ENCODE measurements at places on chromosomes 1 and 21.

DNA sequence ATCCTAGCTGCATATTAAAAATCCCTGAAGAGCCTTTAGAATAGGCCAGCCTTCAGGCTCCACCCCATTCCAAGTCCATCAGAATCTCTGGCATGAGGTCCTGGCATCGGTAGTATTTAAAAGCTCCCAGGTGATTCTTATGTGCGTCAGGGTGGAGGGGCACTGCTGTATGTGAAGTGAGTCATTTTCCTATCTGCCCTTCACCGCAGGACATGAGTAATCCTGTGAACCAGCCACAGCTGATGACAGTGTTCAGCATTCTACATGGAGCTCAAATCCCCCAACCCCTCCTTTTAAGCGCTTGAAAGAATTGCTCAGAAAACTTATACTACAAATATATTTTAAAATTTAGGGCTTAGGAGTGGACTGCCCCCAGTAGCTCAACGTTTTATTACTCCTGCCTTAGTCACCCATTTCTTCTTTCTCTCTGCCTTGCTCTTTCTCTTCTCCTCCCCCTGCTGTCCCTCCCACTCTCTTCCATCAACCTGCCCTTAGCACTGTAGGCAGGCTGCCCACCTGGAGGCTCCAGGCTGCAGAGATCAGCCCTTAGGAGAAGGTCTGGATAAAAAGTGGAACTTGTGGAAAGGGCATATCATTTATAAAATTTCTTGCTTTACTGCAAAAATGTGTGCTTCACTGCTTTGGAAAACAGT lies 73.8 kb upstream of the ZNF281 start:
- DNase-seq = no peak

GRCh38 chr1:246602194-246602593 lies 35.9 kb downstream of the CNST start:
- no peak for DNase-seq

GRCh38 chr1:7670334-7671145 lies 100.6 kb upstream of the VAMP3 start:
- DNase-seq = no peak

- DNase-seq = peak; percentile 37
Observed at GRCh38 chr1:234309598-234310459, 63.4 kb upstream of the COA6 start.

DNA sequence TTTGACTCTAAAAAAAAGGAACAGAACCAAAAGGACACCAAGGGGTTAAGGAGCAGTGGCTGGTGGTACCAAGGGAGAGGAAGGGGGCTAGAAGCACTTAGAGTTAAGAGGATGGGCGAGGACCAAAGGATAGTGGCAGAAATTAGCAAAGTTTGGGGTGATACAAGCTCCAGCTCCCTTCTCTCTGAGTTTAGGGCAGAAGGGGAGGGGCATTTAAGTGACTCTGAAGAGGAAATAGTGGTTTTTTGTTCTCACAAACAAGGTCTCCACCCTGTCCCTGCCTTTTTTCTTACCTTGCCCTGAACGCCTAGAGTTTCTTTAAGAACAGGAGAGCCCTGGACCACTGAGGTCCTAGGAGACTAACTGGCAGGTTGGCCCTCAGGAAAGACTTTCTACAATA lies 3.3 kb downstream of the CDC42SE1 start:
- DNase-seq = no peak

- no peak for DNase-seq
Observed at GRCh38 chr21:31660259-31660565, 719 bp downstream of the SOD1 start.

GRCh38 chr1:32702599-32703478 lies at the start of gene SYNC:
TSS of gene SYNC (minus strand) at chr1:32702770. CDS start at chr1:32702660, 110 bp downstream.
- no peak for DNase-seq

DNA sequence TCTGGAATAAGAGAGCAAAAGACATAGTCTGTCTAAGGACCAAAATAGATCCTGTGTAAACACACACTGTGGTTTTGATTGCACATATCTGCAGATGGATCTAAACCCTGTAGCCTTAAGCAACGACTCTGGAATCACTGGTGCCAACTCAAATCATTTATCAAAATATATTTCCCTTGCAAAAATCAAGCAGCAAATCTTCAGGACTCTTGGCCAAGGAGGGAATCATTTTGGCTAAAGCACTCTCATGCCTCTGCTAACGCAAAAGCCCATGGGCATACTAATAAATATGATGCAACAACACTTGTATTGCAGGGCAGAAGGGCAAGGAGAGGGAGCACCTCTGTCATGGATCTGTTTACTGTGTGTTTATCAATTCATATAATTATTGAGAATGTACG lies 155.4 kb upstream of the DUSP10 start:
- DNase-seq = no peak

DNA sequence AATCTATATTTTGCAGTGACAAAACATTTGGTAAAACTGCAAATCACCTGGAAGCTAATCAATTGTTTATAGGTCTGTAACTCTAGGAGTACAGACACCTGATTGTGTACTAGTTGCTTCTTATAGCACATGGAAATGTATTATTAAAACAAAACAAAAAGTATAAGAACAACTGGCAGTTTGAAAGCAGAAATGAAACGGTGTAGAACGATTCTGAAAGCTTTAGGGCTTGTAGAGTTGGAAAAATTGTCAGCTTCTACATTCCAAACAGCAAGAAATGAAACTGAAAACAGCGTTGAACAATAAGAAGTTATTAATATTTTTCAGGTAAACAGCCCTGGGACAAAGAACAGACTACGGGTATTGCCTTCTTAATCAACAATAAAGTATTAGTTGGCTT lies 273.3 kb downstream of the OLFM3 start:
- DNase-seq = no peak

DNA sequence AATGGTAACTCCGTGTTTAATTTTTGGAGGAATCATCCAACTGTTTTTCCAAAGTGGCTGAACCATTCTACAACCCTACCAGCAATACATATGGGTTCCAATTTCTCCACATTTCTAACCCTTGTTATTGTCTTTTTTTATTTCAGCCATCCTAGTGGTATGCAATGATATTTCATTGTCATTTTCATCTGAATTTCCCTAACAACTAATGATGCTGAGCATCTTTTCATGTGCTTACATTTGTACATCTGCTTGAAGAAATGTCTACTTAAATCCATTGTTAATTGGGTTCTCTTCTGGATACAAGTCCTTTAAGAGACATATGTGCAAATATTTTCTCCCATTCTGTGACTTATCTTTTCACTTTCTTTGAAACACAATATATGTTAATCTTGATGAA lies 43.3 kb downstream of the EPRS1 start:
- no peak for DNase-seq

DNA sequence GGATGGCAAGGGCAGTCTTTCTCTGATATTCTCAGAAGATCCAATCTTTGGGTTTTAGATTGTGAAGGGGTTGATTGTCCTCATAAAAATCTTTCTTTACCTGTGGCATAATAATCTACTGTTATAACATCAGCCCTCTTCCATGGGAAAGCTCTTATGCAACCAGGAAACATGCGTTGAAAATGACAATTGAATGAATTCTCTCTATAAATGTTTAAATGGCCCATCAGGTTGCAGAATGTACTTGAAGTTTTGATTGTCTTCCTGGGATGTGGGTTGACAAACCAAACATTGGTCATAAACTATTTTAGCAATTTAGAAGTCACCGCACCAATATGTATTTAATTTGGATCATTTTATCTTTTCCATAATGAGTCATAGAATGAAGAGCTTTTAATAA lies 31.7 kb upstream of the ITLN1 start:
- DNase-seq = no peak

DNA sequence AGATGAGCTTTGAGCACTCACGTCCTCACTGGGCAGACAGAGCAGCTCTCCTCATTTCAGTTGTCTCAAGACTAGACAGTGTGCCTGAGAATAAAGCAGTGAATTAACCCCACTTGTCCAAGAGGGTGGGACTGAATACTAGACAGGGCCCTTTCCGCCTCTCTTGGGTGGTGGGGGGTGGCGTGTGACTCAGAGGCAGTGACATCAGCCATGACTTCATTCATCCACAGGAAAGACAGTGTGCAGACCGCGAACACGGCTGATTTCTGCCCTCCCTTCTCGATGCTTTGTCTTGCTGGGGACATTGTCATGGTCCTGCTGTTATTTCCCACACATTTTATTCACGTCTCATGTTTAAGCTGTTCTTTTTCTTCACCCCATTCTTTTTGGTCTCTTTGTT lies 64.9 kb downstream of the FGGY start:
- no peak for DNase-seq

DNA sequence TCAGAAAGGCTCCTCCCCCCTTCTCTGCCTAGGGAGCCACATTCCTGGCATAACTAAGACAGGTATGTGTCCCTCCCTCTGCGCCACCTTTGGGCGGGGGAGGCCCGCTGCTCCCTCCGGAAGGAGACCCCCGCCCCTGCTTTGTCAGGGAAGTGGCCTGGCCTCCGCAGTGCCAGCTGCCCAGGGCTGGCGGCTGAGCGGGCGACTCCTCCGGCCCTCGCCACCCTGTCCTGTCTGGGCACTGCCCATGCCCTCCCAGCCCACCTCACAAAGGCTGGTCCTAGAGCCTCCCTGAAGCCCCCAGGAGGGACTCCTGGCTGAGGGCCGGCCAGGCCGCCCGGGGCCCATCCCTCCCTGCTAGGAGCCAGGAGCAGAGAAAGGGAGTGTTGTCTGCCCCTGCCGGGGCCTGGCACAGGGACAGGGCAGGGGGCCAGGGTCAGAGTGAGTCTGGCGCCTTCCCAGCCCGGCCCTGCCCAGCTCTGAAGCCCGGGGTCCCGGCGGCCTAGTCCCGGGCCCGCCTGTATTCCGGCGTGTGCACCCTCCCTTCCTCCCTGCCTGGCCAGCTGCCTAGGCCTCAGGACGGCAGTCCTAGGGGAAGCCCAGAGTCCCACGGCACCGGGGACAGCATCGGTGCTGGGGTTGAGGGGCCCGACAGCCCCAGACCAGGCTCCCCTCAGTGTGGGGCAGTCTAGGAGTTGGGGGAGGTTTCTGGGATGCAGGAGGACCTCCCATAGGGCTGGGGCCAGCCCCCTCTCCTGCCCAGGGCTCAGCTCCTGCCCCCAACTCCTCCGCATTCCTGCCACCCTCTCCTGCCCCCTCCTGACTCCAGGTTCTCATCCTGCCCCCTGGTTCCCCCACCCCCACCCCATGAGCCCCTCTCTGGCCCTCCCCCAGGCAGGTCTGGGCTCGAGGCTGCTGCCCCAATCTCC lies 5.1 kb downstream of the AGRN start:
- DNase-seq = no peak

GRCh38 chr1:9293533-9294404 lies 1.1 kb downstream of the SPSB1 start:
- DNase-seq = no peak

- DNase-seq = no peak
Observed at GRCh38 chr1:239586128-239586527, 199.8 kb downstream of the CHRM3 start.

- no peak for DNase-seq
Observed at GRCh38 chr1:204921855-204922516, 51.3 kb downstream of the NFASC start.

DNA sequence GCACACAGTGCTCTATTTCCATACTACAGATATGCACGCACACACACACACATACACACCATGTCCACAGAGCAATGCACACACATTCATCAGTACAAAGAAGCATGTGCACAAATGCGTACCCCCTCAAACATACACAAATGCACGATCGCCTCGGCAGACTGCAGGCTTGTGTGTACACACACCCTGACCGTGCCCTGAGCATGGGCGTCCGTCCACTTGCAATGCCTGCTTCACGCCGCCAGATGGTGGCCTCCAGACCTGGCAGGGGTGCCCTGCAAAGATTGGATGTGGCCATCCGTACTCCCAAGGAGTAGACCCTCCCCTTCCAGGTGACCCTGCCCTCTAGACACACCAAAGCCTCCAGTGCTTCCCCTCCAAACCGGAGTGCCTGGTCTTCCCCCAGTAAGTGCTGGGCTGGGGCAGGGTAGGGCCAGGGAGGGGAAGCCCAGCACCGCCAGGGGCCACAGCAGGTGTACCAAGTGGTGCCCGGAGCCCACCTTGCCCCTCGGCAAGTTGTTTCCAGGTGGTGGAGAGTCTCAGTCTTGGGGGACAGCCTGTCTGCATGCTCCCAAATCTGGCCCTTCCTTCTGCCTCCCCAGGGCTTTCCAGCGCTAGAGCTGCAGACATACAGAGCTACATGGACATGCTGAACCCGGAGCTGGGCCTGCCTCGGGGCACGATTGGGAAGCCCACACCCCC lies 20.6 kb downstream of the ESPN start:
- DNase-seq = no peak

DNA sequence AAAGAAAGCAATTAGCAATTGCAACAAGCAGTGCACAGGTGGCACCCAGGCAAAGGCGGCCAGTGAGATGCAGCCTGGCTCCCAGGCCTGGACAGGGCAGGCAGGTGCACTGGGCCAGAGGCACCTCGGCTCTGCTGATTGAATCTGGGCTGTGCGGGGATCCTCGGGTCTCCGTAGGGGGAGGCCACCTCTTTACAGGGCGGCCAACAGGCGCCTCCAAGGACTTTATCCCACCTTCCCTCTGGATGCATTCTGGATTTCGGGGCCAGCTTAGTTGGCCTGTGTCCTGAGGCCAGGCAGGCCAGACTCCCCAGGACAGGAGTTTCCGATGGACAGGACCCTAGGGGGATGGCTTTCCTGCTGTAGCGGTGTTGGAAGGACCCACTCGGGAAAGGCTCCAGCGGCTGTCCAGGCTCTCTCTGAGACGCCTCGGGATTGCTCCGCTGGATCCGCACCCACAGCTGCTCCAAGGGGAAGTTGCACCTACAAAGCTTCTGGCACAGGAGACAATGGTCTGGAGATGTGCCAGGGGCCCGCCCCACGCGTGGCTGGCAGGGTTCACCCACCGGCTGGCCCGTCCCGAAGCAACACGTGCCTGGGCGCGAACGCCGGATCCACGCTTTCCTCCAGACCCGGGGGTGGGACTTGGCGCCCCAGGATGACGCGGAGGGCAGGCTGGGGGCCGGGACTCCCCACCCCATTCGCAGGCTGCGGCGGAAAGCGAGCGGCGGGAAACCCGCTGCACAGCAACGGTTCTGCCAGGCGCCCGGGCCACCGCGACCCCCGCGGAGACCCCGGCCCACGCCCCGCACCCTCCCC lies 810 bp downstream of the SLC19A1 start:
- peak; percentile 61 for DNase-seq

- no peak for DNase-seq
Observed at GRCh38 chr1:87898431-87898830, 569.8 kb downstream of the LMO4 start.

- peak; percentile 41 for DNase-seq
Observed at GRCh38 chr1:46532498-46533178, 18.8 kb downstream of the KNCN start.

GRCh38 chr1:47407481-47407880 lies 8.6 kb upstream of the FOXE3 start:
- no peak for DNase-seq

- no peak for DNase-seq
Observed at GRCh38 chr1:66678146-66678545, 74.1 kb upstream of the DYNLT5 start.

DNA sequence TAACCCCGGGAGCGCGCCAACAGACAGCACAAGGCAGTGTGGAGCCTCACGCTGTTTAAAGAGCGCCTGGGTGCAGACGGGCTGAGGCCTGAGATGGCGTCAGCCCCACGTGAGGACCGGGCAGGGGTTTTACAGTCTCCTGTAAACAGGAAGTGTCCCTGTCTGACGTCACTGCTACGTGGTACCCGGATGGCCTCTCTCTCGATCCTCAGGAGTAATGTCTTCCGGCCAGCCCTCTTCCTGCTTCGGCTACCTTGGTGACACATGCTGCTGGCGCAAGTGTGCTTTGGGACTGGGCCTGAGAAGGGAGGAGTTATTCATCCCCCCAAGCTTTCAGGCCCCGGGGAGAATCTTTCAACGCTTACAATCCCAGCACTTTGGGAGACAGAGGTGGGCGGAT lies 41.2 kb downstream of the CNST start:
- no peak for DNase-seq

All from stimulated activated CD8-positive, alpha-beta memory T cell treated with anti-CD3 and anti-CD28 coated beads, Interleukin-15, amount 100 ng/mL, for 24 hours (primary cell).